ENCODE measurements at places on chromosomes 3 and 15. TPM values are rescaled to one million over a fixed set of nuclear protein-coding genes. Genes with fewer than 3 reads are reported as not detected.

DNA sequence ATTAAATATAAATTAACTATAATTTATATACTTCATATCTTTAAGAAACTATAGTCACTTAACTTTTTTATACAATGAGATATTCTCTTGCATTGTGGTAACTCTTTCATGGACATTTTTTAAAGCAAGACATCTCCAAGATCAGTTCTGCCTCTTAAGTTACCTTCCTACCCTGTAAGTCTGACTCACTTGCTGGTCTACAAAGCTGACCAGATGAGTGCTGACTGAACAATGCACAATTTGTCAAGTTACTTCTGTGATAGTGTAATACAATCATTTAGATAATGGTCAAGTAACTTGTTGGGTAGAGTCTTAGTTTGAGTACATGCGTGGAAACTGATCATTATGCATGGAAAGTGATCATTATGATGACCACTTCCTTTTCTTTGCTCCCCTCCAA, 145.9 kb downstream of the MEIS2 start:
- DNase-seq: peak; percentile 23

DNA sequence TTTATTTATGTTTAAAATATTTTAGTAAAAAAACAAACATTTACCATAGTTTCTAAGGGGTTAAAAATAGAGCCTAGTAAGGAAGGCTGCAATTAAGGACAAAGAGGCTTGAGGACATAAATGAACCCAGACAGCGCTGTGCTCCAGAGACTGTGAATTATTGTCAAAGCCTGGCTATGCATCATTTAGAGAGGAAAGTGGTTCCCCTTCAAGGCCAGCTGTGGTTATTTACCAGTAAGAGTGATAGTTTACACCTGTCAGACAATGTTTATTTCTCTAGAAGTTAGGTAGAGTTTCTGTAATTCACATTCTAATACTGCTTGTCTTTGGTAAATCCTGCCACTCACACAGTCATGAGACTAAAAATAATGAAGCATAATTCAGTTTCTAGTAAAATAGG, 32.4 kb upstream of the PIK3R4 start:
- no peak for DNase-seq

GRCh38 chr3:3089017-3089416, 21.2 kb downstream of the IL5RA start:
- DNase-seq: no peak

GRCh38 chr15:91338766-91339165, 238.7 kb downstream of the SV2B start:
- DNase-seq: peak; percentile 38

Gene IL5RA
- total RNA-seq: not detected

Gene SLC2A2
- not detected for total RNA-seq

Gene FAM81A
- 4.9 TPM for total RNA-seq

Gene TMEM40
- total RNA-seq: not detected

Measured in RPMI7951 (cell line).